Stimulated activated memory B cell treated with anti-CD40 and anti-IgM and Interleukin-4, amounts not matched to agents 10 μg/mL and 1 μg/mL and 100 μg/mL, for 72 hours (primary cell): ENCODE measurements at places on chromosomes 16 and 17.

- H3K4me1 ChIP-seq = no peaks in the 10 kb centered on the region
- peaks cover 35% of the 10 kb centered on the region for H3K27me3 ChIP-seq
- no peak overlapping the region for H3K4me3 ChIP-seq
- ATAC-seq = peak; percentile 73
Measured at GRCh38 chr16:85275533-85276249, 163.4 kb upstream of the CIBAR2 start.

DNA sequence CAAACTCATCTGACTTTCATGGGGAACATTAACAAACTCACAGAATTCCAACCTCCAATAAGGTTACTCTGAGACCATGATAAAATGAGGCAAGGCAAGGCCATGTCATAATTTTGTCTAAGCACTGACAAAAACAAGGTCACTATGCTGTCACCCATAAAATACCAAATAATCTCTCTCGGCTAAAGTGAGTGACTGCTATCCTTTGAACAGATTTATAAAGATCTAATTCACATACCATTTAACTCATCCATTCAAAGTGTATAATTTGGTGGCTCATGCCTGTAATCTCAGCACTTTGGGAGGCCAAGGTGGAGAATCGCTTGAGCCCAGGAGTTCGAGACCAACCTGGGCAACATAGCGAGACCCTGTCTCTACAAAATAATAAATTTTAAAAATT lies 20.6 kb upstream of the CA4 start:
- no peak overlapping the region for H3K27ac ChIP-seq
- H3K36me3 ChIP-seq = peaks cover 29% of the 10 kb centered on the region
- peaks cover 12% of the 10 kb centered on the region for H3K4me1 ChIP-seq
- no peak for ATAC-seq
- H3K4me3 ChIP-seq = no peak overlapping the region
- peaks cover 15% of the 10 kb centered on the region for H3K27me3 ChIP-seq

GRCh38 chr17:31559584-31560501 lies 168.4 kb downstream of the RAB11FIP4 start:
- H3K27me3 ChIP-seq = no peaks in the 10 kb centered on the region
- H3K36me3 ChIP-seq = no peaks in the 10 kb centered on the region

GRCh38 chr17:82127315-82127595 lies 29.2 kb upstream of the FASN start:
- H3K36me3 ChIP-seq = peaks cover 40% of the 10 kb centered on the region
- H3K27ac ChIP-seq = no peak overlapping the region
- ATAC-seq = no peak
- H3K27me3 ChIP-seq = no peaks in the 10 kb centered on the region

GRCh38 chr17:47119746-47120520 lies 69.2 kb downstream of the CDC27 start:
- H3K27ac ChIP-seq = no peak overlapping the region
- peaks cover 25% of the 10 kb centered on the region for H3K36me3 ChIP-seq
- H3K27me3 ChIP-seq = no peaks in the 10 kb centered on the region
- ATAC-seq = no peak

- no peak for ATAC-seq
- peaks cover 7% of the 10 kb centered on the region for H3K4me1 ChIP-seq
- H3K27me3 ChIP-seq = no peaks in the 10 kb centered on the region
- peaks cover 47% of the 10 kb centered on the region for H3K36me3 ChIP-seq
Measured at GRCh38 chr16:70696952-70697593, 11.2 kb upstream of the MTSS2 start.

- no peaks in the 10 kb centered on the region for H3K36me3 ChIP-seq
- H3K4me1 ChIP-seq = peaks cover 48% of the 10 kb centered on the region
- no peak for ATAC-seq
- no peaks in the 10 kb centered on the region for H3K27me3 ChIP-seq
- no peak overlapping the region for H3K27ac ChIP-seq
Measured at GRCh38 chr17:12040478-12040877, 19.8 kb downstream of the MAP2K4 start.

GRCh38 chr16:75486676-75487313 lies 8.4 kb downstream of the CHST6 start:
- H3K4me1 ChIP-seq = peaks cover 32% of the 10 kb centered on the region
- H3K4me3 ChIP-seq = no peak overlapping the region
- no peak for ATAC-seq
- H3K27ac ChIP-seq = no peak overlapping the region

DNA sequence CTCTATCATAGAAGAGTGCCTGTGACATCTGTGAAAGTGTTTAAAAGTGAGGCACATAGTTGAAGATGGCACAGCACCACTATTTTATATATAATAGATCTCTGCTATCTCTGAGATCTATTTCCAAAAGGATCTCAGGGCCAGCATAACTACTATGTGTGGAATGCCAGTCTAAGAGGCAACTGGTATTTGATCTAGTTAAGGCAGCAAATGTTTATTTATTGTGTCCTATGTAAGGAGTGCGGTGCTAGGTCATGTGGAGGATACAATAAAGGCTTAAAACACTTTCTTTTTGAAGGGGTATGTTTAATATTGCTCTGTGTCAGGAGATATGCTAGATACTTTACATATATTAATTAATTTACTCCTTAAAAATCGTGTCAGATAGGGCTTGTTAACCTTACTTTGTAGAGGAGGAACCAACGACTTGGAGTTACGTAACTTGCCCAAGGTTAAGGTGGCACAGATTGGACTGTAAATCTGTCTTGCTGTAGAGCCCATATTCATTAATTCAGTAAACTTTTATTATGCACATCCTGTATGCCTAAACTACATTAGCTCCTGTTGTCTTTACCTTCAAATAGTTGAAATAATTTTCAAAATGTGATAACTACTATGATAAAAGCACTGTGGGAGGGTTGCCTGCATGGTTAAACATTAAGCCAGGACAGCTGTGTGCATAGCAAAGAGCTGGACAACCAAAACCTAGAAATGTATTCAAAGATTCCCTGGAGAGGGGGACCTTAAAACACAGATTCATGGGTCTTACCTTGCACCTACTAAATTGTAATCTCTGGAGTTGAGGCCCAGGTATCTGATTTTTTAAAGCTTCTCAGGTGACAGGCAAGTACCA lies 83.3 kb downstream of the NLK start:
- no peaks in the 10 kb centered on the region for H3K4me1 ChIP-seq
- H3K36me3 ChIP-seq = peaks cover 16% of the 10 kb centered on the region
- H3K27ac ChIP-seq = no peak overlapping the region
- ATAC-seq = no peak
- H3K4me3 ChIP-seq = no peak overlapping the region
- no peaks in the 10 kb centered on the region for H3K27me3 ChIP-seq

DNA sequence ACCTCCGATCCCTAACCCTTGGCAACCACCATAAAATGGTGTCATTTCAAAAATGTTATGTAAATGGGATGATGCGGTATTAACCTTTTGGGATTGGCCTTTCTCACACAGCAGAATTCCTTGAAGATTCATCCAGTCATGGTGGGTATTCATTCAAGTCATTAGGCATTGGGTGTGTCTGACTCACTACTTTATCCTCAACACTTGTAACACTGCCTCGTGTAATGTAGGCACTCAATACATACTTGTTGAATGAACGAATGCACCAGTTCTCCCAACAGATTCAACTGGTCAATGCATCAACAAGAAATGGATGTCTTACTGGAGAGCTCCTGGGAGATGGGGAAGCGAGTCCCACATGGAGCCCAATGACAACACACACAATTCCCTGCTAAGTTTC lies 21.8 kb upstream of the GAN start:
- no peaks in the 10 kb centered on the region for H3K4me1 ChIP-seq
- no peak for ATAC-seq
- no peak overlapping the region for H3K4me3 ChIP-seq
- no peak overlapping the region for H3K27ac ChIP-seq
- no peaks in the 10 kb centered on the region for H3K36me3 ChIP-seq

DNA sequence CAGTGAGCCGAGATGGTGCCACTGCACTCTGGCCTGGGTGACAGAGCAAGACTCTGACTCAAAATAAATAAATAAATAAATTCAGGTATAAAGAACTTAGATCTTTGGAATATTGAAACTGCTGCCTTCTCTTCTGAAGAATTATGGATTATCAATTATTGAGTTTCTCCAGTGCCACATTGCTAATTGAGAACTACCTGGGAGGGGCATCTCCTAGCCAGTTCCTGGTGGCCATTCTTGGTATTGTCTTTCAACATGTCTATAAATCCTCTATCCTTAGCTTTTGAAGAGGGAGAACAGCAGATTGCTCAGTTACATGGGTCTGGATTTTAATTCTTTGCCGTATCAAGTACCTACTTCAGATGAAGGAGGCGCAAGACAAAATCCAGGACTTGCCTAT lies 29.2 kb downstream of the CALCOCO2 start:
- H3K27ac ChIP-seq = no peak overlapping the region
- no peaks in the 10 kb centered on the region for H3K4me1 ChIP-seq
- no peak overlapping the region for H3K4me3 ChIP-seq
- peaks cover 60% of the 10 kb centered on the region for H3K36me3 ChIP-seq

- peaks cover 15% of the 10 kb centered on the region for H3K4me1 ChIP-seq
- no peak overlapping the region for H3K4me3 ChIP-seq
- peaks cover 45% of the 10 kb centered on the region for H3K27me3 ChIP-seq
- ATAC-seq = no peak
- H3K36me3 ChIP-seq = no peaks in the 10 kb centered on the region
Measured at GRCh38 chr17:47726796-47727703, 6.0 kb upstream of the TBX21 start.

DNA sequence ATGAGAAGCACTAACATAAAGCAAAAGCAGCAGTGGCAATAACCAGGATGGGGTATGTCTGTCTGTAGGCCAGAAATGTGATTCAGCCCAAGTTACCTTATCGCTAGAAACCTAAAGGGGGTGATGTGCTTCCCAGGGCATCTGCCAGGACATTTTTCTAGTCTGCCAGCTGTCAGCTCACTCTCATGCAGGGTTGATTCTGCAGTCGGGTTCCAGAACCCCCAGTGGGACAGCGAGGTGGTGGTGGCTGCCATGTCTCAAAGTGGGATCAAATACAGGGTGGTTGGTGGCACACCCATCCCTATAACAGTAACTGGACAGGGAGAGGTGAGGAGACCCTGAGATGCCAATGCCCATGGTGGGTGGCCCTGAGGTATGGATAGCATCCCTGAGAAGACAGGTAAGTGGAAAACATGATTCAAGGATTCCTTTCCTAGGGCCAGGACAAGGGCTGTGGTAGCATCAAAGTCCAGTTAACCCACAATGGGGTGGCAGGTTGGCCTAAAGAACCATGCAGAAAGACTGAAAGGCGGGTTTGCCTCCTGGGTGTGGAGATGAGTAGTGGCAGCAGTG lies 84.3 kb downstream of the TNFRSF13B start:
- H3K4me3 ChIP-seq = no peak overlapping the region
- H3K27ac ChIP-seq = no peak overlapping the region
- H3K4me1 ChIP-seq = peaks cover 8% of the 10 kb centered on the region
- H3K27me3 ChIP-seq = no peaks in the 10 kb centered on the region

DNA sequence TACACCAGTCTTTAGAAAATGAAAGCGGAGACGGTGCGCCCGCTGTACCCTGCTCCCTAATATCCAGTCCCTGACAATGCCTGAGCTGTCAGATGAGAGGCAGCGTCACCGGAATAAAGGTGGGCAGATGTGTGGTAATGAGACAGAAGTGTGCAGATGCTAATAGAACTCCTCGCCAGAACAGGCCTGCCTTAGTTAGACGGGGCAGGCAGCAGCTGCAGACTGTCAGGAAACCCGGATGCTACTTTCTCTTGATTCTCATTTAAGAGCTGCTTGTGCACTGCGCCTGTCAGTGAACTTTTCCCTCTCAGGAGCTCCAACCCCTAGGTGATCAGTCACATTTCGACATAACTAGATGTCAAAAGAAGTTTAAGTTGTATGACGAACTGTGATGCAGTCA lies 221.8 kb upstream of the IRX3 start:
- no peaks in the 10 kb centered on the region for H3K4me1 ChIP-seq
- no peak overlapping the region for H3K27ac ChIP-seq
- no peak for ATAC-seq
- peaks cover 9% of the 10 kb centered on the region for H3K27me3 ChIP-seq
- no peak overlapping the region for H3K4me3 ChIP-seq

- peaks cover 34% of the 10 kb centered on the region for H3K27me3 ChIP-seq
- H3K36me3 ChIP-seq = no peaks in the 10 kb centered on the region
- no peak overlapping the region for H3K4me3 ChIP-seq
- ATAC-seq = no peak
- no peak overlapping the region for H3K27ac ChIP-seq
Measured at GRCh38 chr17:50028736-50029120, 27.2 kb upstream of the ITGA3 start.

DNA sequence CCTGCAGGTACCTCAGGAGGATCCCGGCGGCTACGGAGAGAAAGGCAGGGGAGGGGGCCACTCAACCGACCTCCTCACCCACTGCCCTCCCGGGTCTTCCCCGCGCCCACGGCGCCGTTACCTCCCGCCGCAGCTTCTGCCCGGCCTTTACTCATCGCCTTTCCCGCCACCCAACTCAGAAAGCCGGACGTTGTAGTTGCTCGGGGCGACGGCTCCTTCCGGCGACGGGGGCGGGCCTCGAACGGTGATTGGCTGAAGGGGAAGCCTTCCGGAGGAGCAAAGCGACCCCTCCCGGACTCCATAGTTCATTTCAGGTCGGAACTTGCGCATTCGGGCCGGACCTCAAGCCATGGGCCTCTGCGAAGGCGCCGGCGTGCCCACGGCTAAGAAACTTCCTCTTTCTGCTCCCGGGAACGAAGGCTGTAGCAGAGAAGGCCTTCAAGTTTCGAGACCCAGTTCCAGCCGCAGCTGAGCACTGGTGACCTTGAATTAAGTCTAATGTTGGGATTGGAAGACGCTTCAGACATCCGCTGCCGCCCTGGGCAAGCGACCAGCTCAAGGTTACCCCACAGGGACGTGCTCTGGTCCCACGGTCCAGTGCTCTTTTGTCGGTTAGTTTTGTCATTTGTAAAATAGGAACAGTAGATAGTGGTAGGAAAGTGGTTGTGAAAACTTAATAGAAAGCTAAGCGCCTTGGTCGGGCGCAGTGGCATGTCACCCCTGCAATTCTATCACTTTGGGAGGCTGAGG lies at the start of gene PSMC3IP:
Gene PSMC3IP (minus strand): TSS at position 198 of the 750 bp plus-strand sequence. CDS start 43 bp downstream, at position 155.
- H3K36me3 ChIP-seq = peaks cover 57% of the 10 kb centered on the region
- peaks cover 60% of the 10 kb centered on the region for H3K4me1 ChIP-seq
- H3K27ac ChIP-seq = peak within 1 kb of the TSS; percentile 86
- no peaks in the 10 kb centered on the region for H3K27me3 ChIP-seq
- peak within 1 kb of the TSS; percentile 82 for H3K4me3 ChIP-seq

DNA sequence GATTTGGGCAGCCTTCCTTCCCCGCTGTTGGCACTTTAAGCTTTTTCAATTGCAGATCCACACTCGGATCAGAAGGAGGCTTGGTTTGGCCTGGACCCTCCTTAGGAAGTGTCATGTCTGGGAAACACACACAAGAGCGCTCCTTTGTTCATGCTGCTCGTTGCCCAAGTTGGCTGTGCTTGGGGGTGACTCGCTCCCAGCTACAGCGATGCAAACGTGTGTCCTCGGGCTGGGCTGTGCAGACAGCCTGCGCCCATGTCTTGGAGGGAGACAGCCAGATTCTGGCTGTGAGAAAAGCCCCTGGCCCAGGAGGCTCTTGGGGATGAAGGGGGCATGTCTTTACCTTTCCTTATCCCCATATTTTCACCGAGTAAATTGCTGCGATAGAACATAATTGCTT lies 665.6 kb upstream of the EEF2KMT start:
- H3K36me3 ChIP-seq = no peaks in the 10 kb centered on the region
- no peak overlapping the region for H3K4me3 ChIP-seq
- no peak overlapping the region for H3K27ac ChIP-seq
- no peaks in the 10 kb centered on the region for H3K4me1 ChIP-seq
- no peaks in the 10 kb centered on the region for H3K27me3 ChIP-seq
- no peak for ATAC-seq

- H3K4me1 ChIP-seq = no peaks in the 10 kb centered on the region
- no peaks in the 10 kb centered on the region for H3K36me3 ChIP-seq
- no peak for ATAC-seq
- H3K4me3 ChIP-seq = no peak overlapping the region
- H3K27ac ChIP-seq = no peak overlapping the region
- H3K27me3 ChIP-seq = peaks cover 16% of the 10 kb centered on the region
Measured at GRCh38 chr16:82331974-82332750, 162.1 kb upstream of the MPHOSPH6 start.
